Tracheal epithelial cell (primary cell): ENCODE measurements at places on chromosomes 6 and 20. TPM values are rescaled to one million over a fixed set of nuclear protein-coding genes. Genes with fewer than 3 reads are reported as not detected.

Gene LRRN4
- under 0.01 and 16.6 TPM in 2 replicates for total RNA-seq

Gene ADGRB3
- total RNA-seq = under 0.01 TPM in 1 of 2 replicates, not detected in the other

Gene HLA-DRB1
- 3.4 TPM in 1 of 2 replicates, not detected in the other for total RNA-seq

Gene CRISP3
- total RNA-seq = not detected in 2 replicates

Gene OPN5
- total RNA-seq = not detected in 2 replicates
